ENCODE measurements at places on chromosomes 12 and 14. TPM values are rescaled to one million over a fixed set of nuclear protein-coding genes. Genes with fewer than 3 reads are reported as not detected.

- no peak for DNase-seq
These were observed 153.7 kb downstream of the PCNX1 start for GRCh38 chr14:71060825-71061455.

- DNase-seq, result no peak
These were observed 107.0 kb downstream of the ATXN7L3B start for GRCh38 chr12:74644681-74645080.

GRCh38 chr12:45974883-45975282, 15.5 kb downstream of the SCAF11 start:
- no peak for DNase-seq

- DNase-seq, result no peak
These were observed 673 bp downstream of the BEGAIN start for GRCh38 chr14:100586403-100587085.

GRCh38 chr12:57523706-57524614, 1.3 kb downstream of the MBD6 start:
- DNase-seq, result no peak

Gene PLEKHH1
- 1.0 TPM for total RNA-seq
